ENCODE measurements at places on chromosomes 5 and 9.

DNA sequence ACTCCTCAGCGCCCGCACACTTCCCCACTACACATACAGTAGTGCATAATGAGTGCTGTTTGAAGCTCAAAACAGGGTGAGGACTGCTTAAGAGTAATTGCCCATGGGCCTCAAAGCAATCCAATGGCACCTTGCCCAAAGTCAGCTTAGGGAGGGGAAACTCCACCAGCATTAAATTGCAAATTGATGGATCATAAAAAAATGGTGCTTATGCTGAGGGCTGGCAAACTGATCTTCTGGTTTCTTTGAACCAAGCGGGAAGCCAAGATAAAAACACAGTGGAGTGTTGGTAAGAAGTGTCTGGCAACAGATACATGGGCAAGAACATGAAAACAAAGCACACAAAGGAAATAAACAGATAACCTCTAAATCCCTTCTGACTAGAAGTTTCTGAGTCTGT lies 28.0 kb downstream of the TLE1 start:
- DNase-seq = no peak

- DNase-seq = no peak
These were observed 371.2 kb upstream of the RORB start for GRCh38 chr9:74125941-74126340.

- DNase-seq = no peak
These were observed 409.3 kb upstream of the SLC24A2 start for GRCh38 chr9:20197976-20198685.

DNA sequence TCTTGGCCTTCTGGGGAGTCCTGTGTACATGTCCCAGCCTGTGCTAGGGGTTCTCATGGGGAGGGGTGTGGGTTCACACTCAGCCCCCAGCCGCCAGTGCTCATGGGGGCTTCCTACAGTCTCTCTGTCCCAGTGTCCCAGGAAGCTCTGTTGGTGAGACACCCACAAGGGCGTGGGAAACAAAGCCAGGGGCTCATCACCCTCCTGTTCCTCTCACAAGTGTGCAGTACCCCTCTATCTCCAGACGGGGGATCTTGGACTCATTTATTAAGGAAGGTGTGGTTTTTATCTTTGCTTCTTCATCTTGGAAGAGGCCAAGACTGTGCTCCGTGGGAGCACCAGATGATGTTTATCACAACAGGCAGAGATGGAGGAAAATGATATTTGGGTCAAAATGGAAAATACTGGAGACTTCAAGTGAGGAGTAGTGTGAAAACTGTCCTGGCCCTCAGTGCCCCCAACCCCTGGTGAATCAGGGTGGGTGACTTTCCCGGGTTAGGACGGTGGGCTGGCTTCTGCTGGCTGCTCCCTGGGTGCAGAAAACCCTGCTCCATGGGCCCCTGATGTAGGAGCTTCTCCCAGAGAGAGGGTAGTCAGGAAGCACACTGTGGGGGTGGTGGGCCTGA lies 15.2 kb downstream of the TMEM171 start:
- DNase-seq = no peak

DNA sequence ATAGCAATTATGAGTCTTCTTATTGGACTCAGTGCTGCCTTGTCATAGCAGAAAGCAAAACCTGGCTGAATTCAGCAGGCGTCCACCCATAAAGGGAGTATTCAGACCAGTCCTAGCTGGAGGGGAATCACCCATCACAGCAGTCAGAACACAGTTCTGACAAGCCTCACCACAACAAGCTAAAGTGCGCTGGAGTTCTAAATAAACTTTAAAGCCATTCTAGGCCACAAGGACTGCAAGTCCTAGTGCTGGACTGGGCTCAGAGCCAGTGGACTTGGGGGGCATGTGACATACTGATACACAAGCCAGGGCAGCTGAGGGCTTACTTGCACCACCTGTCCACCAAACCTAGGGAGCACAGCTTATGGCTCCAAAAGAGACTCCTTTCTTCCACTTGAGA lies 115.3 kb upstream of the PCSK5 start:
- no peak for DNase-seq

GRCh38 chr9:115629879-115630840 lies 512.2 kb upstream of the TNC start:
- no peak for DNase-seq

GRCh38 chr9:88947581-88948573 lies 43.4 kb upstream of the S1PR3 start:
- DNase-seq = no peak

- no peak for DNase-seq
These were observed 11.3 kb downstream of the ZNF618 start for GRCh38 chr9:113887436-113887835.

DNA sequence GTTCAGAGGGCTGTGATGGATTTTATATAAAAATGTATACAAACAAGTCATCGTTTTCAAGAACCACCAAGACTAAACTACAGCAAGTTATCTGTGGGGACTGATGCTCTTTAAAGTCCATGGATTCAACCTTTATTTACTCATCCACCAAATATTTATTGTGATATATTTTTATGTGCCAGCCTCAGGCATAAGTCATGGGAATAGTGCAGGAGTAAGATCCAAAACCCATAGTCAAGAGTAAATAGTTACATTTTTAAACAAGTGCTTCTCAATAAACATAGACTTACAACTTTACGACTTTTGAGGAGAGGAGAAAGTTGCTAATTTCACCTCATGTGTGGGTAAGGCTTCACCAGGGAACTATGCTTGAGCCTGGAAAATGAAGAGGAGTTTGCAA lies 24.6 kb downstream of the MACIR start:
- DNase-seq = no peak

GRCh38 chr9:130536701-130537107 lies 42.7 kb upstream of the FUBP3 start:
- DNase-seq = no peak

DNA sequence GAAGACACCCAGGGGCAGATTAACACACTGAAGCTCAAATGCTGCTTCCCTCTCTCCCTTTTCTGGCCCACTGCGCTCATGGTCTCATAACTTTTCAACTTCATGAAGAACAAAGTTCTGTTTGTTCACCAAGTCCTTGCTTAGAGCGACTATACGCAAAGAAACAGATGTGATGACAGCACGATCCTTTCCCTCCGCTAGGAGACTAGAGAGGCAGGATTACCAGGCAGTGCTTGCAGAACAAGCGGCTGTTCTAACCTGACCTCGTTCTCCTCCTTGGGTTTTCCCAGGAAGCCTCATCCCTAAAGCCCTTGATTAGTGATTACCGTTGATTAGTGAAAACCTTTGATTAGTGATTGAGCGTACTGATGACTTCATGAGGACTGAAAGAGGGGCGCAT lies 649.9 kb downstream of the IRX1 start:
- no peak for DNase-seq

DNA sequence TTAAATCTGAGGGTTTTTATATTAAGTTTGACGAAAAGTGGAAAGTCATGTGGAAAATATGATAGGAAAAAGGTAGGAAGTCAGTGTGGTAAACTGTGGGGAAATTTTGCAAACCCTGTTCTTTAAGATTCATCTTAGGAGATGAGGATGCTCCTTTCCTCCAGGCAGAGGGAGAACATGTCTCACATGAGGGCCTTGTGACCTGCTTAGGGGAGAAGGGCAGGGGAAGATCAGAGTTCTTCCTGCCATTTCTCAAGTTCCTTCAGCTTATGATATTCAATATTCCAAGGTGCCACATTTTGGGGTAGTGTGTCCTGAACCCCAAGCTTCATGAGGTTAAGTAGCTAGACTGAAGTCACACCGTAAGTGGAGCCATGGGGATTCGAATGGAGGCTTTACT lies 53.7 kb downstream of the MAPKAP1 start:
- no peak for DNase-seq

DNA sequence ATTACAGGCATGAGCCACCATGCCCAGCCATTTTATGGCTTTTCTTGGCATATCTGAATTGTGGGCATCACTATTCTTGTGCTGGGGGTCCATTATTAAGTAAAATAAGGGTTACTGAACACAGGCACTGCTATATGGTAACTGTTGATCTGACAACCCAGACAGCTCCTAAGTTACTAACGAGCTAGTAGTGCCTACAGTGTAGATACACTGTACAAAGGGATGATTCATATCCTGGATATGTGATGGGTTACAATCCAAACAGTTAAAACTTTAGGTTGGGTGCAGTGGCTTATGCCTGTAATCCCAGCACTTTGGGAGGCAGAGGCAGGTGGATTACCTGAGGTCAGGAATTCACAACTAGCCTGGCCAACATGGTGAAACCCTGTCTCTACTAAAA lies 4.3 kb downstream of the CD14 start:
- DNase-seq = no peak

DNA sequence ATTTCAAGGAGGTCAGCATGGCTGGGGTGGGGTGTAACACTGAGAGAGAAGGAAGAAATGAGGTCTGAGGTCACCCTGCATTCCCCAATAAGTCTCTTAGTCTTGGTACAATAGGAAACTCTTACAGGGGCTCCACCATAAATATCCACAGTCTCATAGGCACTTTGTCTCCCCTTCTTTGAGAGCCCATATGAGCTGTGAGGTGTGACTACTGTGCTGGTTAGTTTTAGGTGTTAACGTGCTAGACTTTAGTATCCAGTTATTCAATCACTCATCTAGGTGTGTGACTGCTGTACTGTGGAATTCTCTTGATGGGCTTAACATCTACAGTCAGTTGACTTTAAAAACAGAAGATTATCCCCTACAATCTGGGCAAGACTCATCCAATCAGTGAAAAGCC lies 378.1 kb upstream of the RFX3 start:
- DNase-seq = no peak

GRCh38 chr9:37034938-37035647 lies 1.0 kb upstream of the PAX5 start:
- no peak for DNase-seq

- DNase-seq = no peak
These were observed 37.2 kb downstream of the TRIM36 start for GRCh38 chr5:115132465-115132864.

GRCh38 chr5:132658381-132659302 lies 669 bp downstream of the IL13 start:
- no peak for DNase-seq

GRCh38 chr5:151405334-151406160 lies 41.9 kb upstream of the SLC36A1 start:
- DNase-seq = no peak

DNA sequence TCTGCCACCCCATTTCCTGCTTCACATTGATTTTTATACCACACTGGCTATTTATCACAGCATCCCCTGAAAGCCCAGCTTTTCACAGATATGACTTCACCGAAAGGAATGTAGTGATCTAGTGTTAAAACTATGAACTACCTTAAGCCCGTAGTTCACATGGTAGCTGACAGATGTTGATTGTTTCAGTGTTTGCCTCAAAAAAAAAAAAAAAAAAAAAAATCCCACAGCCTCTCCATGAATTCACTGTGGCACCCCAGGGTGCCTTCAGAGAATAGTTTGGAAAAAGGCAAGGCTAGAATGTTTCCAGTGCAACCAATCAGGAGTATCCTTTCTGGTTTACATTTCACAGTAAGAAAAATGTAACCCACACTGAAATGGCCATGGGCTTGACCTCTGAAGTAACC lies 37.1 kb downstream of the GLIS3 start:
- no peak for DNase-seq

DNA sequence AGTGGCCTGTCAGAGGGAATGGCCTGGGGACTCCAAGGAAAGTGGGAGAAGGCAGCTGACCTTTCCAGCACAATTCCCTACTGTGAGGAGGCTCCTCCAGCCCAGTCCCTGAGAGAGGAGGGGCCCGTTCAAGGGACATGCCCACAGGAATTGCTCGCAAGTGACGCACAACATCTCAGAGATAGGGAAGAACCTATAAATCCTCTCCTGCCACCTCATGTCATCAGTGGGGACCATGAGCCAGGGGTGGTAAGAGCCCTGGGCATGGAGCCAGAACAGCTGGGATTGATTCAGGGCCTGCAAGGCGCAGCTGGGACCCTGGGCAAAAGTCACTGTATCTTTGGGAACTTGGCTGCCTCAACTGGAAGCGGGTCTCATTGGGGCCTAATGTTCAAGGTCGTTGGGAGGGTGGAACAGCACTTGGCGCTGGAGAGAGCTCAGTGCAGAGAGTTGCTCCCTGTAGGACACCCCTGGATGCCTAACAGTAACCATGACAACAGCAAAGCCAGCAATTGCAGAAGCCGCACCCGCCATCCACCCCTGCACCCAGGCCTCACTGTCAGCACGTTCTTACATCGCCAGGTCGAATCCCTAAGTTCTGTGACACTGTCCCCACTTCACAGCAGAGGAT lies 41.3 kb upstream of the ORM1 start:
- no peak for DNase-seq

- no peak for DNase-seq
These were observed 13.7 kb upstream of the ARAP3 start for GRCh38 chr5:141695627-141696215.

GRCh38 chr5:86376214-86376613 lies 241.5 kb upstream of the COX7C start:
- DNase-seq = no peak

DNA sequence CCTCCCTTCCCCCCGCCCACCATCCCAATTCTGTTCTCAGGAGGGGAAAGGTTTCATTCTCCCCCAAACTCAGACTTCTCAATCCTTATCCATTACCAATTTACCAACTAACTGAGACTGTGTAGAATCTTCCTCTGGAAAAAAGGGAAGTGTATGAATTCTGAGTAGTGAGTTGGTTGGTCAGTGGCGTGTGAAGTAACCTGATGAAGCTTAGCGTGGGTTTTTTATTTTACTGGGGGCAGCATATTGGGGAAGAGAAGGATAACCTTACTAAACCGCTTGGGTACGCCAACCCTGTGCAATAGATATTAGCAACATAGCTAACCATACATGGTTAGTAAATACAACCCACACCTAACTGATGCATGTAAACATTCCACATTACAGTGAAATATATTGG lies 1.1 kb upstream of the DNAJC21 start:
- no peak for DNase-seq

DNA sequence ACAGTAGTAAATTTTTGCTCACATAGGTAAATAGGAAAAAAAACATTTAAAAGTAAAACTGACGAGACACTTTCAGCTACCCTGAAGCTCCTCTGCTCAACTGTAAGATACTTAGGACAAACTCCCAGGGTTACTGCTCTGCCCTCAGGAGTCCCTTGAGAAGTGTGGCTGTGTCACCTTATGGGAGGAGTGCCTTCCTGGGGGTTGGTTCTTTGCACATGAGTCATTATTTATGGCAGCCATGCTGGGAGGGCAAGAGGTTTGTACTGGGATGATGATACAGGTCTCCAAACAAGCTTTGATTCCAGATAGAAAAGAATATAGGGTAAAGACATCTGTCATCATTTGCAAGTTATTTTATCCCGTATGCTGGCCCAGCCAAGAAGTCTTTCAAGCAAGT lies 45.9 kb downstream of the TTC1 start:
- DNase-seq = no peak
